ENCODE measurements at places on chromosomes 5 and 9. TPM values are rescaled to one million over a fixed set of nuclear protein-coding genes. Genes with fewer than 3 reads are reported as not detected.

NKD2 gene
- 0.81 TPM for total RNA-seq

PCDHA1 gene
- 0.09 TPM for total RNA-seq

EIF4E1B gene
- total RNA-seq = not detected

PCDHA4 gene
- 1.1 TPM for total RNA-seq
